ENCODE measurements at places on chromosomes 4 and X. TPM values are rescaled to one million over a fixed set of nuclear protein-coding genes. Genes with fewer than 3 reads are reported as not detected.

CT47B1 gene
- total RNA-seq, result not detected

MAPK10 gene
- 16.8 TPM for total RNA-seq

GLRA2 gene
- total RNA-seq, result not detected

ACSL1 gene
- 420 TPM for total RNA-seq

CSN1S1 gene
- not detected for total RNA-seq

SYN1 gene
- 0.89 TPM for total RNA-seq

SOD3 gene
- 55.8 TPM for total RNA-seq

SLC9A7 gene
- 6.0 TPM for total RNA-seq

TLR10 gene
- total RNA-seq, result 0.16 TPM

ART3 gene
- not detected for total RNA-seq

SH3RF1 gene
- total RNA-seq, result 15.1 TPM

PAGE2 gene
- total RNA-seq, result not detected

FATE1 gene
- total RNA-seq, result not detected

CYBB gene
- 3.7 TPM for total RNA-seq

TMEM255A gene
- total RNA-seq, result 0.72 TPM

SMAD1 gene
- total RNA-seq, result 57.1 TPM

NAP1L3 gene
- 2.6 TPM for total RNA-seq

ARL9 gene
- total RNA-seq, result 1.4 TPM

PLXNB3 gene
- total RNA-seq, result 18.4 TPM

AFF2 gene
- 3.0 TPM for total RNA-seq

RAB33A gene
- total RNA-seq, result not detected

TEX13B gene
- not detected for total RNA-seq

NXF2 gene
- not detected for total RNA-seq

TMEM156 gene
- not detected for total RNA-seq

XAGE1B gene
- total RNA-seq, result not detected

SYAP1 gene
- 17.6 TPM for total RNA-seq

ALAS2 gene
- not detected for total RNA-seq

DRP2 gene
- total RNA-seq, result 0.25 TPM

LRP2BP gene
- total RNA-seq, result 1.4 TPM

FGB gene
- total RNA-seq, result not detected

KLF8 gene
- 181 TPM for total RNA-seq

GIMD1 gene
- total RNA-seq, result not detected

VCX3A gene
- not detected for total RNA-seq

TMPRSS11B gene
- not detected for total RNA-seq

GRIPAP1 gene
- total RNA-seq, result 26.8 TPM

CPZ gene
- total RNA-seq, result 1.7 TPM

STAP1 gene
- not detected for total RNA-seq

EREG gene
- total RNA-seq, result 9.5 TPM

KLHL15 gene
- total RNA-seq, result 6.0 TPM

USP17L10 gene
- total RNA-seq, result not detected
